ENCODE measurements at places on chromosomes 7 and 10.

DNA sequence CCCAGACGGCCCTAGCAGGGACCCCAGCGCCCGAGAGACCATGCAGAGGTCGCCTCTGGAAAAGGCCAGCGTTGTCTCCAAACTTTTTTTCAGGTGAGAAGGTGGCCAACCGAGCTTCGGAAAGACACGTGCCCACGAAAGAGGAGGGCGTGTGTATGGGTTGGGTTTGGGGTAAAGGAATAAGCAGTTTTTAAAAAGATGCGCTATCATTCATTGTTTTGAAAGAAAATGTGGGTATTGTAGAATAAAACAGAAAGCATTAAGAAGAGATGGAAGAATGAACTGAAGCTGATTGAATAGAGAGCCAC lies 184 bp downstream of the CFTR start:
- DNase-seq = no peak

- DNase-seq = no peak
Measured at GRCh38 chr7:96224685-96225084, 97.2 kb downstream of the SLC25A13 start.

- no peak for DNase-seq
Measured at GRCh38 chr7:26182706-26183105, 17.8 kb downstream of the HNRNPA2B1 start.

- no peak for DNase-seq
Measured at GRCh38 chr7:39637400-39637799, 14.0 kb downstream of the RALA start.

Measured in NCI-H2107 (cell line).